Activated T-helper 1 cell treated with anti-CD3 and anti-CD28 coated beads, Interleukin-12 subunit alpha, Interleukin-12 subunit beta, Interleukin-2, Interleukin-4 antibody, amounts not matched to agents 30 ng/mL and 10 ng/mL and 1 ng/mL, durations not matched to agents 14 hours and 24 hours and 36 hours (primary cell): ENCODE measurements at places on chromosomes 12 and 14. TPM values are rescaled to one million over a fixed set of nuclear protein-coding genes. Genes with fewer than 3 reads are reported as not detected.

DNA sequence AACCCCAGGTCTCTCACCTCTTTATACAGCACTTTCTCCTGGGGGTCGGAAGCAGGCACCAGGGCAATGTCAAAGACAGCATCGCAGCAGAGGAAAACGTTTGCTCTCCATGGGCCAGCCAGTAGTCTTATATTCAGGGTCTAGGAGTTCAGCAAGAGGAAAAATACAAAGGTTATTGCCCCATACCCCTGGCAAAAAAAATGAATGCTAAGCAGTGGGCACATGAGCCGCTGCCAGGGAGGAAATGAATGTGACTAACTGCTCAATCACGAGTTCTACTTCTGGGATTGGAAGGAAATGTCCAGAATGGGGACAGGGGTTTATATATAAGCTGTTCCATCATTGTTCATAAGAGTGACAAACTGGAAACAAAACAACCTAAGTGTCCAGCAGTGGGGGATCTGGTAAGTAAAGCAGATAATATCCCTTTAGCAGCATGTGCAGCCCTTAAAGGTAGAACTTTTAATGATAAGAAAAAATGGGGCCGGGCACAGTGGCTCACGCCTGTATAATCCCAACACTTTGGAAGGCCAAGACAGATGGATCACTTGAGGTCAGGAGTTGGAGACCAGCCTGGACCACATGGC lies 53.8 kb downstream of the PHETA1 start:
- no peaks in the 10 kb centered on the region for H3K36me3 ChIP-seq
- H3K4me3 ChIP-seq: no peak overlapping the region
- H3K27ac ChIP-seq: no peak overlapping the region
- DNase-seq: no peak
- H3K4me1 ChIP-seq: peaks cover 7% of the 10 kb centered on the region
- peaks cover 4% of the 10 kb centered on the region for H3K27me3 ChIP-seq

- no peaks in the 10 kb centered on the region for H3K4me1 ChIP-seq
- DNase-seq: no peak
- no peaks in the 10 kb centered on the region for H3K36me3 ChIP-seq
- H3K27ac ChIP-seq: no peak overlapping the region
- H3K4me3 ChIP-seq: no peak overlapping the region
Measured at GRCh38 chr12:46065412-46066166, 75.2 kb upstream of the SCAF11 start.

- H3K27me3 ChIP-seq: no peaks in the 10 kb centered on the region
- no peaks in the 10 kb centered on the region for H3K36me3 ChIP-seq
- peaks cover 15% of the 10 kb centered on the region for H3K4me1 ChIP-seq
- DNase-seq: no peak
Measured at GRCh38 chr12:92703786-92704185, 997 bp downstream of the PLEKHG7 start.

- no peak overlapping the region for H3K4me3 ChIP-seq
- no peak overlapping the region for H3K27ac ChIP-seq
- H3K36me3 ChIP-seq: no peaks in the 10 kb centered on the region
Measured at GRCh38 chr12:2225696-2226095, 172.9 kb downstream of the CACNA1C start.

TAS2R7 gene
- not detected in 2 replicates for total RNA-seq

DAO gene
- not detected in 2 replicates for total RNA-seq

RFLNA gene
- total RNA-seq: not detected in 2 replicates

MUCL1 gene
- total RNA-seq: not detected in 2 replicates

PABPN1 gene
- 252 and 266 TPM in 2 replicates for total RNA-seq

PROX2 gene
- not detected in 2 replicates for total RNA-seq

TRMT61A gene
- total RNA-seq: 23.4 and 23.7 TPM in 2 replicates

PTCSC3 gene
- total RNA-seq: not detected in 2 replicates
